Sigmoid colon (tissue), 7 donors: ENCODE measurements at places on chromosomes 2 and 18. TPM values are rescaled to one million over a fixed set of nuclear protein-coding genes. Genes with fewer than 3 reads are reported as not detected.

DNA sequence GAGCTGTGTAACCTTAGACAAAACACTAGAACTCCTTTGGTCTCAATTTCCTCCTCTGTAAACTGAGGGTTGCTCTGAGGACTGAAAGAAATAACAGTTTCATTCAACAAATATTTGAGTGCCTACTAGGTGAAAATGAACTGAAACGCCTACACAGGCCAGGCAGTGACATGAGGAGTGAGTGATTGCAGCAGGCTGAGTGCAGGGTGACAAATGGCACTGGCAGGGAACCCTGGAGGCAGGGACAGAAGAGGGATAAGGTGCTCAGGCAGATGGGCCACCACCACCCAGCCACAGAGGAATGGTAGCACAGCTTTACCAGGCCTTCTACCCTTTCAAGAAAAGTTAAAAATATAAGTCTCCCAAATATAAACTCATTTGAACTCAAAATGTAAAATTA lies 11.5 kb upstream of the RNU4ATAC start:
- H3K36me3 ChIP-seq: peaks cover 5% of the 10 kb centered on the region
- no peak overlapping the region for H3K4me3 ChIP-seq
- no peak for DNase-seq
- no peaks in the 10 kb centered on the region for H3K4me1 ChIP-seq
- H3K27me3 ChIP-seq: no peaks in the 10 kb centered on the region

- DNase-seq: no peak
- no peak overlapping the region for H3K27ac ChIP-seq
- H3K36me3 ChIP-seq: no peaks in the 10 kb centered on the region
- H3K27me3 ChIP-seq: no peaks in the 10 kb centered on the region
- H3K4me1 ChIP-seq: no peaks in the 10 kb centered on the region
Measured at GRCh38 chr2:11550901-11551568, 17.2 kb downstream of the GREB1 start.

SEMA4C gene
- total RNA-seq: 90.1 TPM

GRCh38 chr2:174442546-174443510 lies 44.0 kb downstream of the GPR155 start:
- H3K4me3 ChIP-seq: no peak overlapping the region
- H3K27ac ChIP-seq: peak overlapping the region; percentile 3
- DNase-seq: no peak
- peaks cover 20% of the 10 kb centered on the region for H3K4me1 ChIP-seq
- H3K36me3 ChIP-seq: no peaks in the 10 kb centered on the region

BCL2 gene
- total RNA-seq: 21.9 TPM

GRCh38 chr2:35251156-35251555 lies 1104.4 kb upstream of the CRIM1 start:
- DNase-seq: no peak
- no peaks in the 10 kb centered on the region for H3K4me1 ChIP-seq
- H3K4me3 ChIP-seq: no peak overlapping the region

DNA sequence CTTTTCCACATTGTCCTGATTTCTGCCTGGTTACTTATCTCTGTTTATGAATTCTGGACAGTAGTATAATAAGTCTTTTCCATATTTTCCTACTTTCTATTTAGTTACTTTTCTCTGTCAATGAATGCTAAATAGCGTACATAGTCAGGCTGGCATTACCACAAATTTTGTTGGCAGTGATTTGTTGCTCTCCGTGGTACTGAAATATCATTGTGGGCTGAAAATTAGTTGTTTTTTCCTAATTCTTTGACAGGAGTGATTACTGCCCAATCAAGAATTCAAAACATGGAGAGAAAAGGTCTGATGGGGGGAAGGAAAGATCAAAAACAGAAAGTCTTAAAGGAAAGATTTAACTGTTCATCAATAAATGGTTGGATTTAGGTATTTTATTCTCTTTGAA lies 7.7 kb upstream of the GALNT13 start:
- no peaks in the 10 kb centered on the region for H3K27me3 ChIP-seq
- no peaks in the 10 kb centered on the region for H3K4me1 ChIP-seq
- no peak for DNase-seq
- no peaks in the 10 kb centered on the region for H3K36me3 ChIP-seq

DNA sequence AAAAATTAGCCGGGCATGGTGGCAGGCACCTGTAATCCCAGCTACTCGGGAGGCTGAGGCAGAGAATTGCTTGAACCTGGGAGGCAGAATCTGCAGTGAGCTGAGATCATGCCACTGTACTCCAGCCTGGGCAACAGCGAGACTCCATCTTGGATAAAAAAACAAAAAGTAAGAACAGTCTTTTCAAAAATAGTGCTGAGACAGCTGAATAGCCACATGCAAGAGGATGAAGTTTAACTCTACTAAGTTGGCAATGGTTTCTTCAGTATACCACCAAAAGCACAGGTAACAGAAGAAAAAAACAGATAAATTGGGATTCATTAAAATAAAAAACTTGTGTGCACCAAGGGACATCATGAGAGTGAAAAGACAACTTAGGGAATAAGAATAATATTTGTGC lies 112.4 kb downstream of the HS6ST1 start:
- H3K27me3 ChIP-seq: no peaks in the 10 kb centered on the region
- no peak overlapping the region for H3K4me3 ChIP-seq
- no peak for DNase-seq
- no peaks in the 10 kb centered on the region for H3K4me1 ChIP-seq
- H3K27ac ChIP-seq: no peak overlapping the region

- peak; percentile 78 for DNase-seq
- H3K36me3 ChIP-seq: no peaks in the 10 kb centered on the region
- peak overlapping the region; percentile 58 for H3K4me3 ChIP-seq
- no peaks in the 10 kb centered on the region for H3K27me3 ChIP-seq
- peak overlapping the region; percentile 79 for H3K27ac ChIP-seq
Measured at GRCh38 chr2:42101206-42102023, 53.6 kb downstream of the PKDCC start.

GRCh38 chr2:44532031-44532430 lies 170.3 kb downstream of the CAMKMT start:
- no peak overlapping the region for H3K4me3 ChIP-seq
- H3K4me1 ChIP-seq: no peaks in the 10 kb centered on the region
- no peak for DNase-seq
- no peaks in the 10 kb centered on the region for H3K27me3 ChIP-seq
- H3K27ac ChIP-seq: no peak overlapping the region
